Amniotic epithelial cell (primary cell): ENCODE measurements at places on chromosomes 4 and X.

DNA sequence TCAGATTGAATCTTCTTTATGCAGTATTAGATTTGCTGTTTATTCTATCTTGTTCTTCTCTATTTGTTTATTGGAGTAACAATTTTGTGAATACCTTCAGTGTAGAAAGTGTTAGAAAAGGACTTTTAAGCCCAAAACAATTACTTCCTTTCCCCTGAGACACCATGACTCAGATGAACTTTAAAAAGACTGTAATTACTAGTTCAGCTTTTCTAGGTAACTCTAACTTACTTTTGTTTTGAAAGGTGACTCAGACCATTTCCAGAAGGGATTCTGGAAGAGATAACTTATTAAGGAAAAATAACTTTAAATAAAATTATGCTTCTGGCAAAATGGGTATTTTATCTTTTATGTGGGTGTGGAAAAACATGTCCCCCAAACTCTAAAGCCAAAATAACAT is 561.5 kb upstream of the PCDH10 start:
- DNase-seq, result no peak

DNA sequence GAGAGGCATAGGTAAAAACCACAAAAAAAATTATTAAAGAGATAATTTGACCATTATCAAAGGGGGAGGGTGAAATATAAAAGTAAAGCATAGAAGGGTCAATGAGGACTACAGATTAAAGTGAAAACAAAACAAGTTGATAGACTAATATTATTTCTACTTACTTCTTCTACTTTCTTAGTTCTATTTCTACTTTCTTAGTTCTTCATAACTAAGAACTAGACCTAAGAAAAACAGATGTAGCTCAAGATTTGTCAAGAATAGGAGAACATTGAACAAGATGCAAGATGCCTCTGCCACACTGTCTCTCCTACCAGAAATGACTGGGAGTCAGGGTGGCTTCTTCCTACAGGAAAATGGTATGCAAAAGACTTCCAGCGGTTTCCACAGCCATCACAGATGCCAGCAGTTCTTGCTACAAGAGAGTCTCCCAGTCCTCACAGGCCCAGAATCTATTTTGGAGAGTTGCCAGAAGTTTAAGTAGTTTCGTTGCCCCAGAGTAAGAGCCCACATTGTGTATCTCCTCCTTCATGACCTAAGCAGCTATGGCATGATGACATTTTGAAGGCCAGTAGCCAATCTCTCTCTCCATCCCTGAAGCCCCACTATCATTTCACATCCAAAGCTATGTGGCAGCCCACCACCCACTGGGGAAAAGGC is 42.9 kb upstream of the DDX60 start:
- DNase-seq, result no peak

GRCh38 chrX:25523574-25524540 is 508.1 kb upstream of the ARX start:
- peak; percentile 45 for DNase-seq

GRCh38 chr4:84502955-84503373 is 3.9 kb upstream of the NKX6-1 start:
- DNase-seq, result no peak

GRCh38 chrX:13933352-13933751 is 96.3 kb downstream of the GEMIN8 start:
- DNase-seq, result no peak

DNA sequence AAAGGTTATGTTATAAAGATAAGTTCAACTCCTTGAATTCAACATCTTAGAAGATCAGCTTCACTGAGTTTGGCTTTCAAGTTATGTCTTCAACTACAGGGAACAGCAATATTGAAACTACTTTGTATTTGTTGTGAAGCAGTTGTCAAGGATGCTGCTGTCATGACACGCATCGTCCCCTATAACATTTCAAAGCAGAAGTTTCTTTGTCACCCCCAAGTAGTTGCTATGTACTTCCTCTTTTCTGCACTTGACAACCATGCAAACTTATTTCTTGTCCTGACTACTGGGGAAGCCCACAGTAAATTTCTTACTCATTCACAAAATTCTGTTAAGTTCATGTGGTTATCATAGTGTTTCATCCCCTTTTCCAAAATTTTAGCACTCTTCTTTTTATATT is 14.3 kb downstream of the ANTXR2 start:
- no peak for DNase-seq

DNA sequence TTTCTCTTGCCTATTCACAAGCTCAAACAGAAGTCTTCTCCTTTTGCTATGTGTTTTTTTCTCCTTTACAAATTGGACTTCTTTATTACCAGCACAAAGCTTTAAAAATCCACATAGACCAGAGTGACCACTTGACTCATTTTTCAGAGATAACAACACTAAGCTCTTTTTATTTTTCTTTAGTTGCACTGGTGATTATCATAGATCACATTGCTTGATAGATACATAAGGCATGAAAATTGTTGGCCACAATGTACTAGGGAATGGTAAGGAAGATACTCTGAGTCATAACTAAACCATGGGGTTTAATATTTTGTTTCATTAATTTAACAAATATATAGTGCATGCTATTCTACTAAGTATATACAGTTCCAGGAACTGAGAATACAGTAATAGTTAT is 159.0 kb downstream of the GASK1B start:
- DNase-seq, result peak; percentile 91

DNA sequence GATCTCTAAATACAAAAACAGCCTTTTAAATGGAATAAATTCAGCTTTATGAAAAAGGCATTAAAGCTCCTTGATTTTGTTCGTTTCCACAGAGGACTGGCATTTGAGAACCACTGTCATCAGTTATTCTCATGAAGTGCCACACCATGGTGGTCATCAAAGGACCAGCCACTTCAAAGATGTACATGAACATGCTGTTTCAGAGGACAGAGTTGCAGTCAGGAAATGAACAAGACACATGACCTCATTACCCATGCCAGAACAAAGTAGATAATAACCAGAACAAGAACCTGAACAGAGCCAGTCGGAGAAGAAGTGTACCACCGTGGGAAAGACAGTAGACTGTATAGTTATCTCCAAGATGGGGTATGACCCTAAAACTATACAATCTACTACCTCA is 122.7 kb upstream of the HSD17B10 start:
- peak; percentile 4 for DNase-seq

DNA sequence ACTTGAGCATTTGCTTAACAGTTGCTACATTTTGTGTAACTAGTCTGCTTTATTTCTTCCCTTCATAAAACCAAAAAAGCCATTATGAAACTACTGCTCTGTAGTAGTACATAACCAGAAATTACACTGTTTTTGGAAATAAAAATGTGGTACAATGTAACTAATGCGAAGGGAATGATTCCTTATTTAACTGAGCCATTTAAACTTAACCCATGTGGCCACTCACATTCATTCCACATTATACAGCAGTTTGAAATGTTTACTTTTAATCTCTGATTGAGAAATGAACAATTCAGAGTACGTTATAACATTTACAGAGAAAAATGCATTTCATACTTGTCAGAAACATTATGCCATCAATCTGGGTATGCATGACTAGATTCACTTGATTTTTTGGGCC is 94.2 kb downstream of the NYX start:
- DNase-seq, result peak; percentile 57

- no peak for DNase-seq
Measured at GRCh38 chr4:26412381-26413372, 77.6 kb downstream of the CCKAR start.

DNA sequence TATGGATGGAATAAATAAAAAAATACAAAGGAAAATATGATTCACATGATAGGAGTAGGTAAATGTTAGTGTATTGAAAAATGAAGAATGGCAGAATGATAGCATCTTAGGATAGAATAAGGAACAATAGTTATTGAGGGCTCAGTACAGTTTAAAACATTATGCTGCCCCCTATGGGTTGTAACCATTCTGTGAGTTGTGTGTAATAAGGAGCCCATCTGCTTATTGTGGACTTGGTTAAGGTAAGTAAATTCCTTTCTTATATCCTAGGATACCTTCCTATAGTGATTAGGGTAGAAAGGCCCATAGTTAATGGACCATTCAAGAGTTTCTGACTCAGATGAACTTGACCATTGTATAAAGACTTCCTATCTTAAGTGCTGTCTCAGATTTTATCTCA is 195.8 kb downstream of the PDHA2 start:
- peak; percentile 39 for DNase-seq

DNA sequence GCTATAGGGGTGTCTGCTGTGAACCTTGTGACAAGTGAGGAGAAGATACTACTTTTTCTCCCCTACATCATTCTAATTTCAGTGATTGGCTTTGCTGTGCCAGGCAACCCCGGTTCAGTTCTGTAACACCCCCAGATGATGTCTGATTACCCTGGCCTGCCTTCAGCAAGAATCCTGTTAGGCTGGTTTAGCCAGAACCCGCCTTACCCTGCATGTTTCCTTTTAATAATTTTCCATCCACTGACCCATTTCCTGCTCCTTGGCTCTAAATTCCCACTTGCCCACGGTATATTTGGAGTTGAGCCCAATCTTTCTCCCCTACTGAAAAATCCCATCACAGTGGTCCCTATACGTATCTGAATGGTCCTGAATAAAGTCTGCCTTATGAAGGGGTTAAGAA is 46.5 kb upstream of the HPSE start:
- no peak for DNase-seq

DNA sequence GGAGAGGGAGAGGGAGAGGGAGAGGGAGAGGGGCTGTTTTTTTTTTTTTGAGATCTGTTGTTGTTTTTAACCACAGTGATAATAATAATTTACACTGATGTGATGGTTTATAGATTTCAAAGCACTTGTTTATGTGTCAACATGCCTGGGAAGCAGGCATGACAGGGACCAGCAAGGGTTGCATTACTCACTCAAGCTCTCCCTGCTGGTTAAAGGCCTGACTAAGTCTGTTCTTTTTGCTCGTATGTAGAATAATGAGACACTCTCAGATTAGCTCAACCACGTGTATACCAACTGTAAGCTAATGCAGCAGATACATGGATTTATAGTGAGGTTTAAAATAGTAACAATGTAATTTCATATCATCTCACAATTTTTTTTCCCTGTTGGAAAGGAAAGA is 134.6 kb upstream of the BOD1L1 start:
- DNase-seq, result peak; percentile 2

- no peak for DNase-seq
Measured at GRCh38 chrX:1609311-1609710, 5.5 kb upstream of the ASMT start.

- DNase-seq, result no peak
Measured at GRCh38 chrX:20181598-20182329, 40.1 kb upstream of the EIF1AX start.

DNA sequence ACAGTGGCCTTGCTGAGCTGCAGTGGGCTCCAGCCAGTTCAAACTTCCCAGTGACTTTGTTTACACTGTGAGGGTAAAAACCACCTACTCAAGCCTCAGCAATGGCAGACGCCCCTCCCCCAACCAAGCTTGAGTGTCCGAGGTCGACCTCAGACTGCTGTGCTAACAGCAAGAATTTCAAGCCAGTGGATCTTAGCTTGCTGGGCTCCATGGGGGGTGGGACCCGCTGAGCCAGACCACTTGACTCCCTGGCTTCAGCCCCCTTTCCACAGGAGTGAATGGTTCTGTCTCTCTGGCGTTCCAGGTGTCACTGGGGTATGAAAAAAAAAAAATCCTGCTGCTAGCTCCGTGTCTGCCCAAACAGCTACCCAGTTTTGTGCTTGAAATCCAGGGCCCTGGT is 168.9 kb upstream of the INTU start:
- no peak for DNase-seq

DNA sequence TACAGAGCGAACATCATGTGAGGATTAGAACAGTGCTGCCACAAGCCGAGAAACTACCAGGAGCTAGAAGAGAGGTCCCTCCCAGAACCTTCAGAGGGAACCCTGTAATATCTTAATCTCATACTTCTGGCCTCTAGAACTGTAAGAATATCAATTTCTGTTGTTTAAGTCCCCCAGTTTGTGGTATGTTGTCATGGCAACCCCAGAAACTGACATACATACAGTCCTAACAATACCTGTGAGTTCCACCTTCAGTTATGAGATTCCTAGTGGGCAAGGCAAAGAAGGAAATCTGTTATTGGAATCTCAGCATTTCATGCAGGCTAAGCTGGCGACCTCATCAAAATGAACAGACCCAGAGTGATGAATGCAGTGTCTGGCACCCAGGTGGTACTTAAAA is 42.5 kb downstream of the ZBTB49 start:
- no peak for DNase-seq

DNA sequence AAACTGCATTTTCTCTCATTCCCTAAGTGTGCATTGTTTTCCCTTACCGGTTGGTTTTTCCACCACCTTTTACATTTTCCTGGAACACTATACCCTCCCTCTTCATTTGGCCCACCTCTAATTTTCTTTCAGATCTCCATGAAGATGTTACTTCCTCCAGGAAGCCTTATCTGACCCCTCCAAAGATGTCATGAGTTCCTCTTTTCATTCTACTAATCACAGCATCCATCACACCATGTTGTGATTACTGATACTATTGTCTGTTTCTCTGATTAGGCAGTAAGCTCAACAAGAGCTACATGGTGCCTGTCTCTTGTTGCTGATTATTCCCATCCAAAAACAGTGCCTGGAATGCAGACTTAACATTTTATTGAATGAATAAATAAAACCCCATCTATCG is 2.9 kb upstream of the AFP start:
- no peak for DNase-seq

GRCh38 chrX:68292471-68292870 is 140.8 kb downstream of the OPHN1 start:
- DNase-seq, result no peak

- no peak for DNase-seq
Measured at GRCh38 chrX:57417827-57418226, 131.3 kb downstream of the FAAH2 start.

GRCh38 chrX:121301356-121301755 is 253.9 kb downstream of the GLUD2 start:
- no peak for DNase-seq

- peak; percentile 17 for DNase-seq
Measured at GRCh38 chrX:109635146-109635545, 10.2 kb upstream of the KCNE5 start.

DNA sequence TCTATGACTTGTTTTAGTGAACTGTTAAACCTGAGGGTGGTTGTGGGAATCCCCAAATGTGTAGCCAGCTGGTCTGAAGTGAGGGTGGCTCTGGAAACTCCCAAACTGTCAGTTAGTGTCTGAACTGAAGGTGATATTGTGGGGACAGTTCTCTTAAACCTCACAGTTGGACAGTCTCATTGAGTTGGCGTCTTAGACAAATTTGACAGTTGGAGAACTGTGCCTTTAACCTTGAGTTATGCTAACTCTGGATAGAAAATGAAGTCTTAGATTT is 20.7 kb upstream of the CTSO start:
- no peak for DNase-seq

GRCh38 chr4:76449362-76449767 is 14.3 kb downstream of the SHROOM3 start:
- DNase-seq, result no peak

- DNase-seq, result no peak
Measured at GRCh38 chrX:2145692-2146367, 354.9 kb downstream of the DHRSX start.

DNA sequence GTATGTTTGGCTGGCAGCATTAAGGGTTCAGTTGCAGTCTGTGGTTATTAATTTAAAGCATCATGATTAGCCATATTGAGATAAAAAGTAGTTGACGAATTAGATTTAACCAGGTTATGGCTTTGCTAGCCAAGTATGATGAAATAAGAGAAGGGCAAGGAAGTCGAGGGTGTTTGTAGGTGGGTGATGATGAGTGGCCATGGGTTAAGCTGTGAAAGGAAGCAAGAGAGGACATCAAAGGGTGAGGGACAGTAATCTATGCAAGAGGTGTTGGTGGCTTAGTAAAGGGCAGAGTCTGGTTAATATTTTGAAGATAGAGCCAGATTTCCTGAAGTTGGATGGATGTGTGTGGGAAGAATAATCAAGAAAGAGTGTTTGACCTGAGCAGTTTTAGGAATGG is 44.5 kb downstream of the STIM2 start:
- DNase-seq, result peak; percentile 9
